ENCODE measurements at places on chromosomes 7 and 10. TPM values are rescaled to one million over a fixed set of nuclear protein-coding genes. Genes with fewer than 3 reads are reported as not detected.

PGAM2 gene
- total RNA-seq, result not detected

CLDN3 gene
- total RNA-seq, result not detected

MACC1 gene
- total RNA-seq, result under 0.01 TPM

SUMF2 gene
- 93.0 TPM for total RNA-seq

DNA sequence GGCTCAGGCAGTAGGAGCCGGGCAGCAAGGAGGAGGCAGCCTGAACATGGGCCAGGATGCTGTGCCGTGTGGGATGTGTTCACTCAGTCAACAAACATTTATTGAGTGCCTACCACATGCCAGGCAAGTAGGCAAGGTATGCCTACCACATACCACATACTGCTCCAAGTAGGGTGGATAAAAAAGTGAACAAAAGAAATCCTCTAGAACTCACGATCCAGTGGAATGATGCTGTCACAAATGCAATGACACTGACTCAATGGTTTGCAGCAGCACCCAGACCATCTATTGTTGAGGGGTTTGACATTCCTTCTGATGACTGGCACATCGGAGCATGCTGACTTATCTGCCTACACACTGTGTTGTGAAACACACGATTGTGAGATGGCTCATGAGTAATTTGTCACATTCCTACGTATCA, 413.5 kb downstream of the NRG3 start:
- DNase-seq, result no peak

- DNase-seq, result no peak
Measured at GRCh38 chr10:48550977-48551376, 53.9 kb downstream of the ARHGAP22 start.

DNA sequence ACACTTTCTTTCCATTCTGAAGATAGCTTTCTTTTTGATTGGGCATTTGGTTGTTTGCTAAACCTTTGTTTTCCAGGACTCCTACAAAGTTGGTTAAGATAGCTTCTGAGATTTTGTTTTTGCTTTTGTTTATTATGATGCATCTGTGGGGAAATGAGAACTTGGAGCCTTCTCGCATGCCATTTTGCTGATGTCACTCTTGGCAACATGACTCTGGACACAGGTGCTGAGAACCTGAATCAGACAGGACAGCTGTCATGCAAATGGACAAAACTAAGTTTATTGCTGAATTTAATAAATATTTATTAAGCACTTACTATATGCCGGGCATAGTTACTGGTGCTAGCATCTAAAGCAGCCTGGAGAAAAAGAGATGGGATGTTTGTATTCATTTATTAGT, 274.1 kb downstream of the ZEB1 start:
- no peak for DNase-seq

DNA sequence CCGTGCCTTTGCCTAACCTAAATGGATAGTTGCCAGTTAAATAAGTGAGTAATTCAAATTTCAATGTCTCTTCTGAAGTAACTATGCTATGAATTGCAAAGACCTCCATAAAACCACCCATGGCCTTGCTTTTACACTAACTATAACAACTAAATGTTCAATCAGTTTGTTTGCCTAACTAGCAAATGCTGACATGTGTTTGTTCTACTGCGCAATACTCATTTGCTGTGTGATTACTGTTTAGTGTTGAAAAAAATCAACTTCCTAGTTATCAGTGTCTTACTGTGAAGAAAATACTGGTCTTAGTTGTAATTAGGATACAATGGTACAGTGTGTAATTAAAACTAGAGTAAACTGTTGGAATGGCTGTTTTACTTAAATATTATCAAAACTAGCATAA, 47.3 kb upstream of the GATAD1 start:
- DNase-seq, result no peak

GRCh38 chr10:58963101-58963534, 213.3 kb upstream of the PHYHIPL start:
- no peak for DNase-seq

DNA sequence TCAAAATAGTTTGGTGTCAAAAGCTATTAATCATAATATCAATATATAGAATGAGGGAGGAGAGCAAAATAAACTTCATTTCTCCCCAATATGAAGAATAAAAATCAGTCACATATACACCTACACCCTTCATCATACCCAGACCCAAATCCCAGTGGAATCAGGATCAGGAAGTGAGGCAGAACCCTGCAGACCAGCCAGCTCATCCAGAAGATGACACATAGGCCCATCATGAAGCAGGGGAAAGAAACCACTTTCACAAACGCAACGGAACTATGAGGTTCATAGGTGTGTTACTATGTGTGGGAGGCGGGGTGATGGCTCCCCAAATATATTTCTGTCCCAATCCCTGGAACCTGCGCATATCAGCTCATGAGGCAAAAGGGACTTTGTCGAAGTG, 89.0 kb downstream of the RSU1 start:
- no peak for DNase-seq

DNA sequence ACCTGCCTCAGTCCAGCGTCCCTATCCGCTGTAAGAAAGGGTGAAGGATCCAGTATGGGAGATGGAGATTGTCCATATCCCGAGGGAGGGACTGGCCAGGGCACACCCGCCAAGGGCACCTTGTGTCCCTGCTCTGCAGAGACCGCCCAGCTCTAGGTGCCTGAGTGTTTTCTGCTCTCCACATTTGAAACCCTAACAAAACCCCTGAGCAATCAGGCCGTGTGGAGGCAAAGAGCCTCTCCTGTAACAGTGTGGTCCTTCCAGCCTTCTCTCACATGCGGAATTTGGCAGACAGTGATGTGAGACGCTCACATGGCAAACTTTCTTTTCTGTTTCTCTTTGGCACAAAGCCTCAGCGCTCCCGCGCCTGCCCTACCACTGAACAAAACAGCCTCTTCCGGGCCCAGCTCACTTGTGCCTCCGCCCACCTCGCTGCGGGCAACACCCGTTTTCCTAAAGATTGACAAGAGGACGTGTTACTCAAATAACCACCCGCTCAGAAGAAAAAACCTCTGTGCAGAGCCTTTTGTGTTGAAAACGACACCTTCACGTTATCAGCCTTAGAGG, 514.8 kb downstream of the DNAJB6 start:
- DNase-seq, result no peak

GRCh38 chr7:138212314-138212713, 136.1 kb downstream of the AKR1D1 start:
- DNase-seq, result no peak

DNA sequence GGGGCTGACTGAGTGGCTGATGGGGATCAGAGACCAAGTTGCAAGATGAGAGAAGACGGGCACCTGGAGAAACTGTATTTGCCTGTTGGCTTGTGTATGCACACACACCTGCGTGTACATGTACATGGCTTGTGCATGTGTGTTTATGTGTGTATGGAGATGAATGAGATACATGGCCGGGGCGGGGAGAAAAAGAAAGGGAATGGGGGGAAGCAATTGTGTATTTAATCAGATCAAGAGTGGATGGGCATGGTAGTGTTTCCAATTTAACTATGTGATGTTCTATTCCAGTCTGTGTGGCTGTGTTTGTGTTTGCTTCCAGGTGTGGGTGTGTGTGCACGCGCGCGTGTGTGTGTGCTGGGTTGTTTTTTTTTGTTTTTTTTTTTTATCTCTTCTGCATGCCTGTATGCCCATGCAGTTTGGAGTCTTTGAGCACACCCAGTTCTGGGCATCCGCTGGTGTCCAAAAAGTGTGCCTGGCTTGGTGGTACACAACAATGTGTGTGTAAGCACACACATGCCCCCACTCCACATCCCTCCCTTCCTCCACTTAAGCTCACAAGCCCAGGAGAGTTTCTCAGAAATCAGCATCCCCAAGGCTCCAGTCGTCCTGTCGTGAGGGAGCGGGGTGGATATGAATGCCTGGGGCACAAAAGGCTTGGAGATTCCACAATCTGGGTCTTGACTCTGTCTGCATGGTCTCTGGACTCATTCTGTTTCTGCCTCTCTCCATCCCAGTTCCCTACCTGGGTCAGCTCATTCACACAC, 2.5 kb upstream of the VGF start:
- no peak for DNase-seq

DNA sequence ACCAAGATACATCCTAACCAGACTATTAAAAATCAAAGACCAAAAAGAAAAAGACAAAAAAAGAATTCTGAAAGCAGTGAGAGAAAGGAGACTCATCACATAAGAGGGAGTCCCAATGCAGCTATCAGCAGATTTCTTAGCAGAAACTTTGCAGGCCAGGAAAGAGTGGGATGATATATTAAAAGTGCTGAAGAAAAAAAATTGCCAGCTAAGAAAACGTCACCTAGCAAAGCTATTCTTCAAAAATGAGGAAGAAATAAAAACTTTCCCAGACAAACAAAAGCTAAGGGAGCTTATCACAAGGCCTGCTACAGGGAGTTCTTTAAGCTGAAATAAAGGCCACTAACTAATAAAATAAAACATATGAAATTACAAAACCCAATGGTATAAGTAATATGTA, 40.5 kb upstream of the CDK6 start:
- no peak for DNase-seq

GRCh38 chr10:126036515-126036914, 140.2 kb downstream of the FANK1 start:
- no peak for DNase-seq

DNA sequence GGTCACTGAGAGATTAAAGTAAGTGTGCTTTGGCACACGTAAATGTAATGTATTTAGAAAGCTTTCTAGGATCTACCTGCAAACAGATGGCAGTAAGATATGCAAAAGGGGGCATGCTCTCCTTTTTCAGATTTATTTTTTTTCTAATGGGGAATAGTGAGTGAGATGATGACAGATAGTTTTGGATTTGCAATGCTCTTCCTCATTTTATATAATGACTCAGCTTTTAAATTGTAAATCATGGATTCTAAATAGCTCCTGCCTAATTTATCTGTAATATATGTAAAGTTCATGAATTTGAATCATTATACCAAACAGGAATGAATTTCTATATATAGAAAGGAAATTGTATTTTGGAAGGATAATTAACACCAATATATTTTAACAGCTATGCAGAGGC, 961.6 kb upstream of the LRRTM3 start:
- no peak for DNase-seq

- no peak for DNase-seq
Measured at GRCh38 chr10:105210546-105210945, 569.5 kb downstream of the SORCS3 start.
